ENCODE measurements at places on chromosomes 2 and 18.

DNA sequence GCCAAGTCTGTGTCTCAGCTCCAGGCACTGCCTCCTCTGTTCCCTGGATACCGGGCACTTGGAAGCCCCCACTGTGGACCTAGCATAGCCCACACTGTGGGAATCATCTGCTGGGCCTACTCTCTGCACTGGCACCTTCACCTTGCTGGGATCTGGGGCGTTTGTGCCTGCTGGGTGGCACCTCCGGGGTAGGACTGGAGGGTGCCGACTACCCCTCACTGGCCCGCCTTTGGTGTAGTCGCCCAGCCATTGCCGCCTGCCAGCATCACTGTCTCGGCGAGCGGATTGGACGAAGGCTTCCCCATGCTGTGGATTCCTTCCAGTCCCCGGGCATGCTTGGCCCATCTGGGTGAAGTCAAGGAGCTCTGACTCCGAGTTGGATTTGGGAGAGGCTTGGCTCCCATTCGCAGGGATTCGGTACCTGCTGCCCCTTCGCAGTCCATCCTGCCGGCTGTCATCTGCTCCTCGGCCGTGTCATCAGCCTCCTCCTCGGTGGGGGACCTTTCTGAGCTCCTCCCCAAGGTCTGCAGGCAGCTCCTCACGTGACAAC is 180.6 kb upstream of the HDAC4 start:
- DNase-seq, result no peak

GRCh38 chr2:186345745-186346144 is 140.3 kb upstream of the ZC3H15 start:
- DNase-seq, result no peak

- DNase-seq, result no peak
Observed at GRCh38 chr2:143390171-143390570, 261.0 kb downstream of the ARHGAP15 start.

DNA sequence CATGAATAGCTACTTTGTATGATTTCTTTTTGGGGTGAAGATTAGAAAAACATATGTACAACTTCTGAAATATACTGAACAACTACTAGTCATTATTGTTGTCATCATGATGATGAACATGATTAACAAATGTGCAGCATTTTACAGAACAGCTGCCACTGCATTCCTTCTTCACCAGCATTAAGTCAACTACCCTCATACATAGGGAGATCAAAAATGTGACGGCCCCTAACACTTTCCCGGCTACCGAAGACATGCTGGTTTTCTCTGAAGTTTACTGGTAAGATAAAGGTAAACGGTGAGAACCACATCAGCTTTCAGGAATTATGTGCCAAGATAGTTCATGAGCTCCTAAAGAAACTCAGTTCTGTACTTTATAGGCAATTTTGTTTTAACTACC is 121.0 kb upstream of the LRATD1 start:
- no peak for DNase-seq

GRCh38 chr2:102470168-102470567 is 2.9 kb upstream of the SLC9A4 start:
- no peak for DNase-seq

GRCh38 chr2:57443086-57443485 is 603.5 kb upstream of the VRK2 start:
- no peak for DNase-seq

- no peak for DNase-seq
Observed at GRCh38 chr18:60024857-60025256, 125.1 kb downstream of the PMAIP1 start.

- DNase-seq, result no peak
Observed at GRCh38 chr2:64153811-64154210, 9.6 kb upstream of the PELI1 start.

GRCh38 chr2:234454433-234454832 is 42.4 kb downstream of the ARL4C start:
- no peak for DNase-seq

DNA sequence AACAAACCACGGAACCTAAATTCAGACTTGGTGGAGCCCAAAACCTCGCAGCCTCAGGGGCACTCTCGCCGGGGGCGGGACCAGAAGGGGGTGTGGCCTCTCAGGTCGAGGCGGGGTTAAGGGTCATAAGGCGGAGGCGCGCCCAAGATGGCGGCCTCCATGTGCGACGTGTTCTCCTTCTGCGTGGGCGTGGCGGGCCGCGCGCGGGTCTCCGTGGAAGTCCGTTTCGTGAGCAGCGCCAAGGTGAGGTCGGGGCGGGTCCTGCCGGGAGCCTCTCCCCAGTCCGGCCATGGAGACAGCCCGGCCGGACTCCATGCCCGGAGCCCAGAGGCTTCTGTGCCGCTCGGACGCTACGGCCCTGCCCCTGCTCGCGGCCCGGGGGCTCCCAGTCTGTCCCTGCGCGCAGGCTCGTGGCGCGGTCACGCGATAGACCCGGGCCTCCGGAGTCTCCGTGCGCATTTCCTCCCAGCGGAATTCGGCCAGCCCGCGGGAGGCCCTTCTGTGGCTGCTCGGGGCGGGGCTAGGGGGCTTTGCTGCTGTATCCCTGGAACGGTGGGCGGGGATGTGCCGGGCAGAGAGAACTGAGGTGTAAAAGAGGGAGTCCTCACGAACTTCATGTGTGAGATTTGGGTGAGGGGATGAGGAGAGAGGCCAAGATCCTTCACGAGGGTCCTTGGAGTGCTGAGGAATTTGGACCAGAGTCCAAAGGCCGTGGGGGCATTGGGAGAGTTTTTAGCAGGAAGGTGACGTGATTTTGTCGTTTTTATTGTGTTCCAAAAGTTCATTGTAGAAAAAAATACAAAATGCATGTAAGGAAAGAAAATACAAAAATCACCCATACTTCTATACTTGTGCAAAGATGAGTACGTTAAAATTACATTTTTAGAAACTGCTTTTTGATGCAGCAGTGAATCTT is at the start of gene SMYD5:
Gene SMYD5, plus strand, starts transcription at position 126 of the 916 bp plus-strand sequence. Its CDS starts 22 bp downstream, at position 148.
- peak; percentile 88 for DNase-seq

GRCh38 chr18:44107187-44107586 is 573.5 kb upstream of the SETBP1 start:
- DNase-seq, result no peak

GRCh38 chr2:170180031-170180566 is 2.2 kb downstream of the MYO3B start:
- no peak for DNase-seq

GRCh38 chr2:31004257-31004656 is 134.0 kb downstream of the GALNT14 start:
- DNase-seq, result no peak

GRCh38 chr18:63378919-63379638 is 12.1 kb upstream of the KDSR start:
- no peak for DNase-seq

DNA sequence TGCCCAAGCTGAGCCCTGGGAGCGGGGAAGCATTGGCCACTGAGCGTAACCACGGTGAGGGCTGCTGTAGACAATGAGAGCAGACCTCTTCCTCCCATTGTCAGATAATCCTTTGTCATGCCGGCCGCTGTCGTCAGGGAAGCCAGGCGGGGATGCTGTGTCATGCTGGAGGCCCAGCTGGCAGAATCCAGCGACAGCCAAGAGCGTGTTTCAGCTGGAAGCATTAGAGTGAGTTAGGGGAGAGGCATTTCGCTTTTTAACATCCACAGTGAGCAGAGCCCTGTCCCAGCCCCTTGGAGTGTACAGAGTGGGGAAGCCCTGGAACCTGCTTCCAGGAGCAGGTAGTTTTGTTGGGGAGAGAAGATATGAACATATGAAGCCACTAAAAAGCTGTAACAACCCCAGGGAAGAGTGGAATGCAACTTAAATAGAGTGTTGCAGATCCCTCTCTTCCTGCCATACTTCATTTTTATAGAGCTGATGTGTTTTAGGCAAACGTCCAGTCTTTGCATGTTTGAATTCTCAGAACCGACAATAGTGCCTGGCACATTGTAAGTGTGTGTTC is 7.0 kb downstream of the CTIF start:
- no peak for DNase-seq

DNA sequence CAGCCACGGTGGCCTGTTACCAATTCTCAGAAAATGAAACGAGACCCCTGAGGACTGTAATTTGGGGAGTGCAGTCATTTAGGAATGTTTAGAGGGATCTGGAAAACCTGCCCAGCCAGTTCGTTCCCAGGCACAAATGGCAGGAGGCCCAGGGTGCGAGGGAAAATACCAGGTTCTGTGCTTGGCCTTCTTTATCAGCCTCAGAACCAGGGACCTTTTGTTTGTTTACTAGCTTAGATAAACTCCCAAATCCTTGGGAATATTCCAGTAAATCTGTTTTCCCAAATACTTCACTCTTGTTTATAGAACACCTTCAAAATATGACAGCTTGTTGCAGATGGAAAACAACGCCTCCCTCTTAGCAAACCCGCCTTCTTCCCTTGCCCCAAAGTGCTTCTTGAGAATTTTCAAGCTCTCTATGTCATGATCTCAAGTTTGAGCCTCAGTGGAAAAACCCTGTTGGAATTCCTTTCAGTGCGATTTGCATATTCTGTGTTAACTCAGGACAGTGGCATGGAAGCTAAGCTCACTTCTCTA is 400.3 kb upstream of the SMIM21 start:
- DNase-seq, result no peak

- DNase-seq, result no peak
Observed at GRCh38 chr18:2376707-2377106, 194.6 kb downstream of the METTL4 start.

DNA sequence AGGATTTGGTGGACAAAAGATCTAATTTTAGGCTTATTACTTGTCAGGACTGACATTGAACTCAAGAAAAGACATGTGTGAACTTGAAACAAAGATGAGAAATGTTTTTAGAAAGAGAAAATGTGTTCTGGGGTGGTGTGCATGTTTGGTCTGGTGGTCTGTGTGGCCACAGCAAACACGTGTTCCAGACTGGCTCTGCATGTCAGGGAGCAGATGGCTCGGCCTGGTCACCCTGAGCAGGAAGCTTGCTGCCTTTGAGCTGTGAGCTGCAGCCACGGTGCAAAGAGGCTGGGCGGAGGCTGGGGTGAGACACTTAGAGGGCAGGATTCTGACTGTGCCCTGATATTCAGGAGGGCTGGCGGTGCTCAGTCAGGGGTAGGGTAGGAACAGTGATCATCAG is 186.1 kb downstream of the CTIF start:
- no peak for DNase-seq

- peak; percentile 91 for DNase-seq
Observed at GRCh38 chr2:219253753-219254589, at the start of gene TUBA4A. TSS of gene TUBA4A (minus strand) at chr2:219253918. CDS start at chr2:219253858, 60 bp downstream.

- no peak for DNase-seq
Observed at GRCh38 chr2:63737081-63737751, 104.5 kb upstream of the UGP2 start.

DNA sequence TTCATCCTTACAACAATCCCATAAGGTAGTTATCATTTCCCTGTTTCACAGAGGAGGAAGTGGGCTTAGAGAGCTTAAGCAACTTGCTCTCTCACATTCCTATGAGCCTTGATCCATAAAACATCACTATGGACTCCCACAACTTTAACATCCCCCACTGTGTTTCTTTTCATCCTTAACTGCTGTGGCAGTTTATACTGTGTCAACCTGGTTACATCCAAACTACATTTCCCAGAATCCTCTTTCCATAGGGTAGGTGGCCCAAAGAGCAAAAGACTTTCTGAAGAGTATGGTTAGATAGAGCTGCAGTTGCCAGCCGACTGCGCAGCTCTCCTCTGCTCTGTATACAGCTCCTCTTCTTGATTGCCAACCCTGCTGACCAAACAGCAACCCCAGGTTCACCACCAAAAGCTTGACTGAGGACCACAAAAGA is 22.5 kb downstream of the MAP3K2 start:
- DNase-seq, result no peak

DNA sequence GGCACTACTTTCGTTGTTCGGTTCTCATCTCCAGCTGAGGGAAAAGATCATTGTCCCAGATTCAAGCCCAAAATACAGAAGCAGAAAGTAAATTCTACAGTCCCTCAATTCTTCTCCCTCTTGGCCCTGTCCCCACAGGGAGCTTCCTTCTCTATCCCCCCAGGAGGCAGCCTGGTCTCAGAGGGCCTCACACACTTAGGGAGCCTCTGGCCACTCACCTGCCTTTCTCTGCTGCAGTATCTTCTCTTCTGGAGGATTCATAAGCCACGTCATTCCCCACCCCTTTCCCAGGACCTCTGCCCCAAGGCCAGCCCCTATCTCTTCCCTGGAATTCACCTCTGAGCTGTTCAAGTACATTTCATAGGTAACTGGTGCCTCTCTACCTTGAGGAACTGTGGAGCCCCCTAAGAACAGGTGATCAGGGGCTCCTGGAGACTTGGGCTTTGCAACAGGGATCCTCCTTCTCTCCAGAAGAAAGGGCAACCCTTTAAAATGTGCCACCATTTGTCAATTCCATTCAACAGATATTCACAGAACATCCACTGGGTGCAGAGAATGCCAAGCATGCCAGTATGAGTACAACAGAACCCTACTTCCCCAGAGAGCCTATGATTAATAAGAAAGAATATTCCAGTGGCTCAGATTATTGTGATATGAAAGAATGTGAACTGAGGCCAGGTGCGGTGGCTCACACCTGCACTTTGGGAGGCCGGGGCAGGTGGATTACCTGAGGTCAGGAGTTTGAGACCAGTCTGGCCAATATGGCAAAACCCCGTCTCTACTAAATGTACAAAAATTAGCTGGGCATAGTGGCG is 72.9 kb downstream of the CIB4 start:
- no peak for DNase-seq

DNA sequence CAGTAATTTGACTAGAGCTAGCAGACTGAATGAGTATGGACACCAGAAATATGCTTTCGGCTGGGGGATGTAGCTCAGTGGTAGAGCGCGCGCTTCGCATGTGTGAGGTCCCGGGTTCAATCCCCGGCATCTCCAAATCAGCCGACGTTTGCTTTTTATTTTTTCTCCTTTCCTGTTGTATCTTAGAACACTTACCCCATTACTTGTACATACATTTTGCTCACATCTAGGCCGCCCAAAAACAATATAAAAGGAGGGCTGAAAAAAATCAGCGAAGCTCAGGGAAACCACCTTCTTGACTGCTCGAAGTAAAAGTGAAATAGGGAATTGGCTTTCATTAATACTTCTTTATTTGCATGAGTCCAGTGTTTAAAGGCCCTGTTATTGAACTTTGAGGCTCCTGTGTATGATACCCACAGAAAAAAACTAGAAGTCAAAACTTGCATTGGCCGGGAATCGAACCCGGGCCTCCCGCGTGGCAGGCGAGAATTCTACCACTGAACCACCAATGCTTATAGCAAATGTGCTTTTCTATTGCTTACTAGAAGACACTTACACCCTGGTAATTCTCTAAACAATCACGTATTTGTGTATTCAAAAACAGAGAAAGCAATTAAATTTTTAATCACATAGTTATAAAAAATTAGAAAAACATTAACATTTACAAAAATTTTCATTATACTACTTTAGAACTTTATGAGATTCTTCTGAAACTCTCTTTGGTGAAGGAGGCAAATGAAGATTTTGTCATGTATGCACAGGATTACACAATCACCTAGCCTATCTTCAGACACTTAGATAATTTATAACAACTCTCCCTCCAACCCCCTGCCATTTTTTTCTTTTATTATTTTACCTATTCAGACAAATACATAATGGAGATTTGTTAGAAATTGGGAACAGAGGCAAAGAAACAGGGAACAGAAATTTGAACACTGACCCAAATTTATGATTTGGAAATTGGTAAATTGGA is 35.2 kb upstream of the GPD2 start:
- peak; percentile 70 for DNase-seq

- DNase-seq, result no peak
Observed at GRCh38 chr2:48131539-48132270, 225.4 kb upstream of the FBXO11 start.

- no peak for DNase-seq
Observed at GRCh38 chr2:233434666-233435330, 80.5 kb downstream of the DGKD start.
